ENCODE measurements at places on chromosomes 7 and 10.

GRCh38 chr7:81206667-81207360 is 288.0 kb upstream of the SEMA3C start:
- no peak for DNase-seq

GRCh38 chr7:31476073-31476745 is 37.7 kb upstream of the ITPRID1 start:
- no peak for DNase-seq

- DNase-seq, result peak; percentile 4
Measured at GRCh38 chr10:90319188-90319914, 538.5 kb downstream of the HTR7 start.

- no peak for DNase-seq
Measured at GRCh38 chr7:156386097-156386496, 254.5 kb upstream of the RNF32 start.

- DNase-seq, result no peak
Measured at GRCh38 chr10:69715156-69715898, 85.3 kb downstream of the FAM241B start.

GRCh38 chr7:74202841-74203556 is 6.8 kb upstream of the LAT2 start:
- DNase-seq, result no peak

- no peak for DNase-seq
Measured at GRCh38 chr10:109886037-109886780, 37.1 kb downstream of the XPNPEP1 start.

DNA sequence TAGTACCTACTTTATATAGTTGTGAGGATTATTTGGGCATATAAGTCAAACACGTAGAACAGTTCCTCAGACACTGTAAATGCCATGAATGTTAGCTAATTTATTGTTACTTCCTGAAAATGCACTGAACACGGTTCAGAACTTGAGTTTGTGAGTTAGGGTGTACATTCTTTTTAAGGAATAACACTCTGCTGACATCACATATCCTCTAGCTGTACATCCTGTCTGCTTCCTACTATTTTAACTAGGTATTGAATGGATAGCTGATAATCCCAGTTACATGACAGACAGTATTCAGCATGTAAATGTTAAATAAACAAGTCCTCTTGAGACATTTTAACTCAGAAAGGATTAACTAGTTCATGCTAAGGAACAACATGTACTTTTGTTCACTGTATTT is 16.0 kb downstream of the SAMD8 start:
- no peak for DNase-seq

DNA sequence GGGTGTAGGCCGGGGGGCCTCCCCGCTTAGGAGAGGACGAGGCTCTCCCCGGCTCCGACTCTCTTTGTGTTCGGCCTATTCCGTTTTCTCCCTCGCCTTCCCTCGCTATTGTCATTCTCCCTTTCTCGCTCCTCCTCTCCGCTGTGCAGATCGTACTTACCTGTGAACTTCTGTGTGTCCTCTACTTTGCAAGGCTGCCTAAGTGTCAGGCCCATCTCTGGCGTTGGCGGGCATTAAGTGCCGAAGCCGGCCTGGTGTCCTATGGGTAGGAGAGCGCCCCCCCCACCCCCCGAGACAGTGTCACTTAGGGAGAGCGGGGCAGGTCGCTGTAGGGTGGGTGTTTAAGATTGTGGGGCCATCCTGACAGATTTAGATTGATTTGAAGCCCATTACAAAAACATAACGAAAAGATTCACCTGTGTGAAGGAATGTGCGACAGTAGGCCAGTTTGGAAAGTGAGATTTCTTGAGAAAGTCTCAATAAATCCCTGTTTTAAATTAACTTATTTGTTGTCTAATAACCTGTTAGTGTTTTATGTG is 579 bp downstream of the RBM33 start:
- peak; percentile 56 for DNase-seq

- DNase-seq, result peak; percentile 54
Measured at GRCh38 chr10:21020545-21020944, 123.4 kb upstream of the NEBL start.

GRCh38 chr7:85021101-85021704 is 165.7 kb downstream of the SEMA3D start:
- DNase-seq, result no peak

GRCh38 chr7:10677211-10677610 is 296.5 kb upstream of the PHF14 start:
- no peak for DNase-seq
